ENCODE measurements at places on chromosomes 3 and 15.

DNA sequence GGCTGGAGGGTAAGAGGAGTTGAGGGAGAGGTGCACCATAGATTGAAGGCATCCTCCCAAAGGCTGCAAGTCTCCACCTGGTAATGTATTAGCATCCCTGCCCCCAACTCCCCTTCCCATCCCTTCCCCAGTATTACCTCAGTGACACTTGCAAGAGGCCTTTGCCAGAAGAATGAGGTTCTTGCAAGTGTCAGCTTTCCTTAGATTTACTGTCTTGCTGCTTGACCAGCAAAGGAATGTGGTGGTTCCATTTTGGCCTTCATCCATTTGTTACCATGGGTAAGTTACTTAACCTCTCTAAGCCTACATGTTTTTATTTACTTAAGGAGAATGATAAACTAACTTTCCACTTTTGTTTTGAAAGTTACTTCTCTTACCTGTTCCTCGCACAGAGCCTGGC, 108.9 kb downstream of the LRTM1 start:
- no peak for DNase-seq

GRCh38 chr15:101451846-101452245, 37.7 kb downstream of the PCSK6 start:
- DNase-seq, result no peak

DNA sequence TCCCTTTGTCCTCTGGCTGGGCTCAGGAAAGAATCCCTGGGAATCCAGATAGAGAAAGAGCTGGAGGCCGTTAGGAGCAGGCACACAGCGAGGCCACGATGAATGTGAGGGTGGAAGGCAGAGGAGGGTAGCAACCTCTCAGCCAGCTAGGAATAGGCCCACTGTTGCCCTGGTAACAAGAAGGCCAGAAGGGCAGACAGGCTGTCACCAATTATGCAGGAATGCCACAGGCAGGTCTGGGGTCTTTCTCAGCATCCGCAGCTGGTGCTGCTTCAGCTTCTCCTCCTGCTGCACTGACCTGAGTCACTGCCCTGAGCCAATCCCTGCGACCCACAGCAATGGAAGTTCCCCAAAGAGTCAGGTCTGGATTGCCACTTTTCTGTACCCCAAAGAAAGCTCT, 62.8 kb upstream of the C3orf80 start:
- DNase-seq, result no peak

DNA sequence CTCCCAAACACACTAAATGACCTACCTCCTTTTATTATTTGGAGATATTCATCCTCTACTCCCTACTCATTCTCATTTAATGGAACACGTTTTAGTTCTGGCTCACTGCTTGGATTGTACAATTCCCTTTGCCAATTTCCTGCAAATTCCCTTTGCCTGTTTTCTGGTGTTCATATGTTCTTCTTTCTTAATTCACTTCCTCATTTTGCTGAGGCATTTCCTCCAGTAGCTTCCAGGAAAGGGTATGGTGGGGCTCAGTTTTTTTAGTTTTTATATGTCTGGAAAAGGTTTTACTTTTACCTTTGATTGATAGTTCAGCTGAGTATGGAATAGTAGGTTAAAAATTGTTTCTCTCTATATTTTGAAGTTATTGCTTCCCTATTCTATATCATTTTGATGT, 143.6 kb upstream of the GOLIM4 start:
- DNase-seq, result no peak

DNA sequence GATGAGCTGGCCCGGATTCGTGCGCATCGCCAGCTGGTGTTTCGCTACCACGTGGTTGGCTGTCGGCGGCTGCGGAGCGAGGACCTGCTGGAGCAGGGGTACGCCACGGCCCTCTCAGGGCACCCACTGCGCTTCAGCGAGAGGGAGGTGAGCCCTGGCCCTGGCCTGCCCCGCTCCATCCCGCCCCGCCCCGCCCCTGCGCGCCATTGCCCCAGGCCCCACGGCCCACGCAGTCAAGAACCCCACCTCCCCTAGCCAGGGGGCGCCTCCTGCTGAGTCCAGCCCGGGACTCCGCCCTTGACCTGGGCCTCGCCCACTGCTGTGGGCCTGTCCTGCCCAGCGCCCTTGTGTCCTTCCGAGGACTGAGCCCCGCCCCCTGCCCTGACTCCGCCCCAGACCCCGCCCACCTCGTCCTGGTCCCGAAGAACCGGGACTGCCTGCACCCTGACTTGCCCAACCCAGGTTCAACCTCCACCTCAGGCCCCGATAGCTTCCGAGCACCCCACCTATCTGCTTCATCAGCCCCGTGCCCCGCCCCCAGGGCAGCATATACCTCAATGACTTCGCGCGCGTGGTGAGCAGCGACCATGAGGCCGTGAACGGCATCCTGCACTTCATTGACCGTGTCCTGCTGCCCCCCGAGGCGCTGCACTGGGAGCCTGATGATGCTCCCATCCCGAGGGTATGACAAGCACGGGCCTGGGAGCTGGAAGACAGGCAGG, 14.8 kb downstream of the NT5DC2 start:
- DNase-seq, result no peak

DNA sequence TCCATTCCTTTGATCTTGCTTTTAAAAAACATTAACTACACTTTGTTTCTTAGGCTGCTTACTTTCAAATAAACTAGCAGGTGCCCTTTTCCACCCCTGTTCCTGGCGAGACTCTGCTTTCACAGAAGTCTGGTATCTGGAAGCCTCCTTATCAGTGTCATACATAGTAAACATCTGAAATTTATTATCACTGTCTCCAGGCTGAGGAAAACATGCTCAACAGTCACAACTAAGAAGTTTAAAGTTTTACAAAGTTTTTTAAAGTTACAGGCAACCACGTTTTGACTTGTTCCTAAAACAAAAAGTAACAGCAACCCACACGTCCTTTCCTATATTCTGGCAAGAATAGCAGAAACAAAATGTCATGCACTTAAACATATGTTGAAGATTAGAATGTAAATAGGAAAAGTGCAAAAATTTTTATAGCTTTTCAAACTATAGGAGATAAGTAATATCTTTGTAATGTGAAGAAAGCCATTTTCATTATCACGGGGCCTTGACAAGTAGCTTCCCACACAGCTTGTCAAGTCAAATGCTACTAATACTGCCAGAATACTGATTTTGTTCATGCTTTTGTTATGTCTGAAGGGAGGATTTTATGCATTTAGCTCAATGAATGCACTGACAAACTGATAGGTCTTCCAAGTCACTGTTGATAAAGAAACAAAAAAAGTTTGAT, 275.2 kb upstream of the KCNMB2 start:
- DNase-seq, result no peak

GRCh38 chr3:125121246-125122010, 65.6 kb upstream of the HEG1 start:
- no peak for DNase-seq

DNA sequence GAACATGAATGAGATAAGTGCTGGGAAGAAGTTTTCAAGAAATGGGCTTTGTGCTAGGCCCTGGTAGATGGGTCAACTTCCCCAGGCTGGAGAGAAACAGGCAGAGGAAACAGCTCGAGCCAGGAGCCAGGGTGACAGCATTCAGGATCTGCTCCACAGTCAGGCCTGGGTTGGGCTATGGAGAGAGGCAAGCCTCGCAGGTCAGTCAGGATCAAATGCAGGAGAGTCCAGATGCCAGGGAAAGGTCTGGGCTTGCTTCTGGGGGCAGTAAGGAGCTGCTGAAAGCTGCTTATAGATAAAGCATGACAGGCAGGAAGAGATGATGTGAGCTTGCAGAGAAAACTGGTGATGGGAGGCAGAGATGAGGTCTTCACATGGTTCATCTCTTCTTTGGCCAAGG, 11.0 kb upstream of the USP3 start:
- no peak for DNase-seq

DNA sequence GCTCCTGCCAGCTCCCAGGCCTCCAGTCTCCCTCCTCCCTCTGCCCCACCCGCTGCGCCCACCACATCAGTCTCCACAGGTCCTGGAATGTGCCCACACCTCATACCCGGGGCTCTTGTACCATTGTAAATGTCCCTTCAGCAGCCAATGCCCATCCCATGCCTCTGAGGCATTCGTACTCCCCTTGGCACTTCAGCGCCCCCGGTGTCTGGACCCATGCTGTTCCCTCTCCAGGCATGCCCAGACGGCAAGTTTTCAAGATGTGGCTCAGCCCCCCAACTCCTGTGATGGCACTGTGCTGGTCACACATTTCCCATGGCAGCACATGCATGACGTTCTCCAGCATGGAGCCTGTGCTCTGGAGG, 13.3 kb downstream of the PLXND1 start:
- DNase-seq, result no peak

GRCh38 chr15:65980824-65981456, 111.6 kb downstream of the RAB11A start:
- DNase-seq, result no peak

DNA sequence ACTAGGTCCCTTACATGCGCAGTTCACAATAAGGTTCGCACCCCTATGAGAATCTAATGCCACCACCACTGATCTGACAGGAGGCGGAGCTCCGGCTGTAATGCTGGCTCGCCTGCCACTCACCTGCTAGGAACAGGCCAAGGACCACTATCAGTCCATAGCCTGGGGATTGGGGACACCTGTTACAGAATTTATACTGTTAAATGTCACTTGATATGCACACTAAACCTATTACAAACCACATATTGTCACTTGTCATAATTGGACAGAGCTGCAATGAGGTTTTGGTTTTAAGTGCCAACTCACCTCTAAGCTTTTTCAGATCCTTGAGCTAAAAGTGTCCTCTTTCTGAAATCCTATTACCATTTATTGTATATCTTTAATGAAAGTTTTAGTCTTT, 507.9 kb upstream of the TPRG1 start:
- no peak for DNase-seq

DNA sequence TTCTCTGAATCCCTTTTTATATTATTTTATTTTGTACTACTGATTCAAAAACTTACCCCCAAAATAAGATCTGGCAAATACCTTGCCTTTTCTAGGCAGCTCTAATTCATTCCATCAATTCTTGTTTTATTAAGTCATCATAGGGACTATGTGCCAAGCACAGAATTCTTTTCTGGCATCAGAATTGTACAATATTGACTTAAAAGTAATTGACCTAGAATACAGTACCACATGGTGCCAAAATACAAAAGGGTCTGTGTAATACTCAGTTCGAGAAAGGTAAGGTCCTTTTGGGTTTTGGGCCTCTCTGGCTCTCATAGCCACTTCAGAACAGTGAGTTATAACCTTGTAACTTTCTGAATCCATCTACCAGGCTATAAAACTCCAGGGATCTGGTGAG, 46.2 kb downstream of the KBTBD8 start:
- DNase-seq, result no peak

- DNase-seq, result no peak
Observed at GRCh38 chr3:111851511-111851954, 7.5 kb upstream of the PHLDB2 start.

GRCh38 chr3:72445827-72446217, 402.4 kb downstream of the SHQ1 start:
- DNase-seq, result no peak

- no peak for DNase-seq
Observed at GRCh38 chr15:99826157-99826780, 93.0 kb upstream of the LYSMD4 start.

DNA sequence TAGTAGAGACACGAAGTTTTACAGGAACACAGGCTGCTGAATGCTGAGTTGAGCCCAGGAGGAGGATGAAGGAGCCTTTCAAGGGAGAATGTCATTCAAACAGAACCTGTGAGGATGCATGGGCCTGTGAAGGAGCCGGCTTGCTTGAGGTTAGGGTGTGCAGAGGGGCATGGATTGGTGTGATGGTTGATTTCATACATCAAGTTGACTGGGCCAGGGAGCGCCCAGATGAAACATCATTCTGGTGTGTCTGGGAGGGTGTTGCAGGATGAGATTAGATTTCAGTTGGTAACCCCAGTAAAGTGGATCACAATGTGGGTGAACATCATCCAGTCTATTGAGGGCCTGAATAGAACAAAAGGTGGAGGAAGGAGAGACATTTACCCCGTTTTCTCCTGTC, 243.6 kb downstream of the EDEM1 start:
- DNase-seq, result no peak

DNA sequence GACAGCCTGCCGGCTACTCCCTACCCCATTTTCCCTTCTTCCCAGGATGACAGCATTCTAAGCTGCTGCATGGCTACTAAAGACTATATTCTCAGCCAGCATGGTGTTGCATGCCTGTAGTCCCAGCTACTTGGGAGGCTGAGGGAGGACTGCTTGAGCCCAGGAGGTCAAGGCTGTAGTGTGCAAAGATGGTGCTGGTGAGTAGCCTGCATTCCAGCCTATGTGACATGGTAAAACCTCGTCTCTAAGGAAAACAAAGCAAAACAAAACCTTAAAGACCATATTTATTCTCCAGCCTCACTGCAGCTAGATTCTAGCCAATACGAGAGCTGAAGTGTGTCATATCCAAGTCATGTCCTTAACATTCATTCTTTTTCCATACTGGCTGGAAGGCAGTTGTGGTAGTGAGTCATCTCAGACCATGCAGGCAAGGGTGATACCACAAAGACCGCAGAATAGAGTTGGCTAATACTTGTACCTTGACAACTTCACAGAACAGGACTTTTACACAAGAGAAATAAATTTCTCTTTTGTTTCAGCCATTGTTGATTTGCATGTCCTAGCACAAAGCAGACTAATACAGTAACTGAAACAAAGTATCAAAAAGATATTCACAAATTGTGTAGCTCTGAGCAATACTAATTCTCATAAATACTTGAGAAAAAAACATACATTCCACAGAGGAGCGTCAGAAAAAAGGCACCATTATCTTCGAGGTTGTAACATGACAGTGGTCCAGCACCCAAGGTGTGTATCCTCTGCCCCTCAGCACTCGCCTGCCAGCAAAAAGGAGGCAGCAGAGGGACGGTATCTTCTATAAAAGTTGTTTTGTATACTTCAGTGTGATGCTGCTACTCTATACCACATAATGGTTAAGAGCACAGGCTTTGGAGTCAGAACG, 14.8 kb downstream of the PBRM1 start:
- no peak for DNase-seq

- no peak for DNase-seq
Observed at GRCh38 chr15:69105451-69105985, 54.9 kb upstream of the GLCE start.

DNA sequence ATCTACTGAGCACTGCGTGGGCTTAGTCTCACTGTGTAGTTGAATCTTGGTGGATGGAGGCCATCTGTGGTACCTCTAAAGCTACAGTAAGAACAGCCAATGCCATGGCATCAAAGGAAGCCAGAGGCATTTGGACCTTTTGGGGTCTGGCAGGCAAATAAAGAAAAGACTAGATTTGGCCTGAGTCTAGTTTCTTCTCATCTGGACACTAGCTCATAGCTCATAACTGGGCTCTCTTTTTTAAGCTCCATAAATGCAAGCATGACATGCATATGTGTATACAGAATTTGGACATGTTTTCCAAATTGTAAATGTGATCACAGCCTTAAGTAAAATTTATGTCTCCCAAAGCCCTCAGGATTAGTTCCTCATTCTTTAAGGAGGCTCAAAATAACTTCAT, 107.5 kb downstream of the CNTN6 start:
- DNase-seq, result no peak

DNA sequence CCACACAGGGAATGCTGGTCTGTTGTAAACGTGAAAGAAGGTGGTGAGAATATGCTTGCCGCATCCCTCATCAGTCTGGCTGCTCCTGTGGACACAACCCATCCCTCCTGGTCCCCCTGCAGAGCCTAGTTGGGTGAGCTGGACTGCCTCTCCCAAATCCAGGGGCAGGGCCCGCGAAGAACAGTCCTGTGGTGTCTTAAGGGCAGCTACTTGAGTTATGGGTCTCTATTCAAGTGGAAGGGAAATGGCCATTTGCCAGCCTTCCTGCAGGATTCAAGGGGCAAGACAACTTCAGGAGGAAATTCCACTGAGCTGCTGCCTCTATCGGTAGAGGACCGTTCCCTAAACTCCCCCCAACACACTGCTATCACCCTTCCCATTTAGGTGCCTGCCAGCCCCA, 98.9 kb downstream of the IQSEC1 start:
- no peak for DNase-seq
